ENCODE measurements at places on chromosomes 3 and 15.

DNA sequence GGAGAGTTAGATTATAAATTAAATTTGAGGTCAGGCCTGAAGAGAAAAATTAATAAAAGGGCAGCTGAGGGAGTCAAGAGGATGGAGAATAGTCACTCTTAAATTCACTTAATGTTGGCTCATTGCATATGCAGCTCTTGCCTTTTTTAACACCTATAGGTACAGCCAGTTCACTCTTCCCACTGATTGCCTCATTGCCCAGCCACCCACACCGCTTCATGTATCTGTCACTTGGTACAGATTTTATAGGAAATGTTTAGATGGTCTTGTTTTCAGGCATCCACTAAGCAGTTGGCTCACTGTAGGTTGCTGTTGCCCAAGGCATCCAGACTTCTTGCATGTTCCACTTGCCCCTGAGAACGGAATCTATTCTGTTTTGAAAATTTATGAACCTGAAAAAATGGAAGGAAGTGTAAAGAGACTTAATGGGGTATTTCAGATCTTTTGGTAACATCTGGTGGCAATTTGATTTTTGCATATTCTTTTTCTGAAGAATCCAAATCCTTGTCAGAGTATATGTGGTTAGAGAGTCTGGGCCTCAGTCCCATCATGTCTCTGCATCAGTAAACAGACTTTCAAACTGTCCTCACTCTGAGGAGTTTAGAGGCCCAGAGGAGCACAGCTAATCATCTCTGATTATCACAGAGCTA is 151.9 kb downstream of the RBPMS2 start:
- DNase-seq = no peak

- no peak for DNase-seq
These were observed 320.6 kb downstream of the SV2B start for GRCh38 chr15:91420689-91421088.

DNA sequence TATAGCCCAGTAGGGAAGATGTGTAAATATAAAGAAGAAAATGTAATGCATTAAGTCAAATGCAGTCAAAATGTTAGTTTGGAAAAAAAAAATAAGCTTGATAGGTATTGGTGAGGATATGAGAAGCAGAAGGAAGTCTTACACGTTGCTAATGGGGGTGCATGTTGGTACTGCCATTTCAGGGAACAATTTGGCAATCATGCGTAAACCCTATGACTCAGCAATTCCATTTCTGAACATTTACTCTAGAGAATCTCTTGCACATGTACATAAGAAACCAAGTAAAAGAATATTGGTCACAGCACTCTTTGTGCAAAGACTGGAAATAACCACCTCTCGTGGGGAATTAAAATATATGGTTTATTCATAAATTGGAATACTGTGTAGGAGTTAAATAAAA is 35.5 kb upstream of the TIMP4 start:
- no peak for DNase-seq

- DNase-seq = no peak
These were observed 260.2 kb downstream of the PDZRN3 start for GRCh38 chr3:73364517-73364916.

- DNase-seq = no peak
These were observed 84.4 kb downstream of the SLMAP start for GRCh38 chr3:57840473-57840872.

- no peak for DNase-seq
These were observed 89.8 kb downstream of the LRRC3B start for GRCh38 chr3:26712211-26713026.

DNA sequence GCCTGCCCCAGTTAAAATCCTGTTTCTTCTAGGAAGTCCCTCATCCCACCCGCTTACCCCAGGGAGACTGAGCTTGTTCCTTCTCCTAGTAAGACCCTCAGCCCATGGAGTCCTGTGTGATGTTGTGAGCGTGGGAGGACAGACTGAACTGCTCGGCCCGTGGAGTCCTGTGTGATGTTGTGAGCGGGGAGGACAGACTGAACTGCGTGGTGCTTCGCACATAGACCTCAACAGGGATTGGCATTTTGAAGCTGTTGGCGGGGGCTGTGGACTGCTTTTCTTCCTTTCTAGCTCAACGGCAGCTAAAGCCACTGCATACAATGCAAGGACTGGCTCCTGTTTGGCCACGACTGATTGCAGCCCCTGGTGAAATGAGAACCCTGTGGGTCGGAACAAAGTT is 1.6 kb upstream of the SPTBN5 start:
- no peak for DNase-seq

DNA sequence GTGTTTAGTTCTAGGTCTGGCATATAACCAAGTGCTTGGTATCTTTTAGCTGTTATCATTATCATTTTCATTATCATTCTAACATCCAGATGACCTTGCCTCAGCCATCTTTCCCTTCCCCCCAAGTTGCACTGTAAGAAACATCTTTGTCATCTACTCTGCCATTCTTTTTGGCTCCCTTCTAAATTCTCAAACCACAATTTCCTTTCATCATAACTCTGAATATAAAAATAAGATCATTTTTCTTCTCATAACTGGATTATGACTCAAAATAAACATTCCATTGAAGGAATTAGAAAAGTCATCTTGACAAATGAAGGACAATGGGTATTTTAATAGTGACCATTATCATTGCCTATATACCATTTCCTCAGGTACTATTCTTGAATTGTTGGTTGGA is 786.2 kb downstream of the AGBL1 start:
- no peak for DNase-seq

DNA sequence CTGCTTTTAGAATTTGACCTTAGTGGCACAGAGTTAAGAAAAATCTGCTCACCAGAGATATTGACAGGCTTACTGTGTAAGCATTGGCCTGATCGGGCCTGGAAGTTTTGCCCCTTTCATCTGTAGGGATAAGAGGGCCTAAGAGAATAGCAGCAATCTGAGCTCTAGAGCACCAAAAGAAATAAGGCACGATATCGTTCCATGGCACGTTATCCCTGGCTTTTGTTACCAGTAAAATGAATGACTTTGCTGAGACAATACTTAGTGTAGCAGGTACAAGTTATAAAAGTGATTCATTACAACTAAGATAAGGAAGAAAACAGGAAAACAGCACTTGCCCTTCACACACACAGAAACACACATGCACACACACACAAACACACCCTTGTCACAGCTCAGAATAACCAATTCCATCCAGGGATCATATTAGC is 5.0 kb downstream of the THBS1 start:
- no peak for DNase-seq

- DNase-seq = no peak
These were observed 294.8 kb upstream of the NR2E3 start for GRCh38 chr15:71515375-71516186.

DNA sequence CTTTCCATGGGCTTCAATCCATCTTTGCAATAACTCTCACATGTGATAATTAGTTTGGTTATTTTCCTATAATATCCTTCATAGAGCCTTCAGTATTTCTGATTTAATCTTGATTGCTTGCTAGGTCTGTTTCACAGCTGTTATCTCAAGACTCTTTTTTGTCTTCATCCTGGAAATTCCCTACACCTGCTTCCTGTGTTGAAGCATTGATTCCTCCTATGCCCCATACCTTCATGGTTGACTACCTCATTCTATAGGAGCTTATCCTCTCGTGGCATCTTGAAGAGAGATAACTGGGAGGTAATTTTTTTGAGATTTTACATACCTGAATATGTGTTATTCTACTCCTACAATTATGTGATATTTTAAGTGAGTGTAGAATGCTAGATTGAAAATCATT is 26.7 kb downstream of the PIK3CA start:
- DNase-seq = no peak
